Hematopoietic multipotent progenitor cell treated with erythropoietin and hydrocortisone succinate and interleukin-3 and kit ligand, for 8 days (in vitro differentiated cells): ENCODE measurements at places on chromosomes 2 and 18.

DNA sequence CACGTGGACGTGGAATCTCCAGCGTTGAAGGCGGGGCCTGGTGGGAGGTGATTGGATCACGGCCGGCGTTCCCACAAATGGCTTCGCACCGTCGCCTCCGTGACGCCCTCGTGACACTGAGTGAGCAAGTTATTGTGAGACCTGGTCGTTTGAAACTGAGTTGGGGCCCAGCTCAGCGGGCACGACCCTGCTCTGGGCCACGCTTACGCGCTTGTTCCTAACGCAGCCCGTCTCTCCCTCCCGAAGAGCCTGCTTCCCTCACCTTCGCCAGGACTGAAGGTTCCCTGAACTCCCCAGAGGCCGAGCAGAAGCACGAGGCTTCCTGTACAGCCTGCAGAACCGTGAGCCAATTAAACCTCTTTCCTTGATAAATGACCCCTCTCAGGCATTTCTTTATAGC lies 121.8 kb downstream of the RTP5 start:
- no peak for DNase-seq

- no peak for DNase-seq
Observed at GRCh38 chr2:236731767-236732580, 162.3 kb downstream of the ACKR3 start.

GRCh38 chr2:100215371-100215770 lies 73.0 kb upstream of the AFF3 start:
- no peak for DNase-seq

DNA sequence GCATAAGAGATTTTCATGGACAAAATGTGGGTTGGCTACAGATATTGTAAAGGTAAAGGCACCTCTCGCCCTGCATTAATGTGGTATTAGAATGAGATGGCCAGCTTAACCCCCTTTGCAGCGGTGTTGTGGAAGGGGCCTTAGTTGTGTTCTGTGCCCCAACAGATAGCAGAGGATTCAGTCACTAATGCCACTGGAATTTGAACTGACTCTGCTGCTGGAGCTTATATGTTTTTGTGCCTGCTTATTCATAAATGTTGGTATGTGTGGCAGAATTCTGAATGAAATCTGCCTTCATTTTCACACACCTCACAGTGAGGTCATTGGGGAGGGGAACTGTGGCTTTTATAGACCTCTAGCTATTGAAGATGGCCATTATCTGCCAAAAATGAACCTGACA lies 90.7 kb upstream of the ITGA6 start:
- no peak for DNase-seq

DNA sequence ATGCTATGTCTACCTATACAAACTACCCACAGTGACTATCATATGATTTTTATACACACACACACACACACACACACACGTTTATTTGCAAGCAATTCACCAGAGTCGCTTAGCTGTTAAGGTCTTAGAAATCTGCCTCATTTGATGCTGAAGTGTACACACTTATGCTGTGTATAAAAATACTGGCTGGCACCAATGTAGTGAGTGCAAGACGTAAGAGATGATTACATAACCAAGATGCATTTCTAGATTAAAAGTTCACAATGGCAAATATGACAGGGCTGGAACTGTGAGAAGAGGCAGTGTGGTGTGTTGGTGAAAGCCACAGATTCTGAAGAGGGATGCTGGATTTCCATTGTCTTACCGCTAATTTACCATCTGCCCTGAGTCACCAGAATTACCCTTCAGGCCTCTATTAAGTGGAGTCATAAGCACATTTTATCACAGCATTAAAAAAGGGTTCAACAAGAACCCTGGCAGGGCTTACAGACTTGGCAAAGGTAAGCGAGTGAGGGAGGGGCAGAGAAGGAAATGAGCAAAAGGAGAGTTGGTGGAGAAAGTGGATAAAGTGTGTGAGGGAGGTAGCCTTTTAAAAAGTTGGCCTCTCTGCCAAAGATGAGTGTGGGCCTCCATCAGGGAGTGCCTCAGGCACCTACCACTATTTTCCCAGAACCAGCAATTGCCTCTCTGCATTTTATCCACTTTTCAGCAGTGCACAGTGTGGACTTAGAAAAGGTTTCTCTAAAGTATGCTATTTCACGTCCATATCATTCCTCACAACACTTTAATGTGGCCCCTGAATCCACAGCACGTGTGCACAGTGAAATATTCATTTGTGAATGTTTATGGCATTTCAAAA lies 21.5 kb downstream of the MEIS1 start:
- no peak for DNase-seq

GRCh38 chr18:11948852-11949523 lies 32.3 kb upstream of the IMPA2 start:
- no peak for DNase-seq

DNA sequence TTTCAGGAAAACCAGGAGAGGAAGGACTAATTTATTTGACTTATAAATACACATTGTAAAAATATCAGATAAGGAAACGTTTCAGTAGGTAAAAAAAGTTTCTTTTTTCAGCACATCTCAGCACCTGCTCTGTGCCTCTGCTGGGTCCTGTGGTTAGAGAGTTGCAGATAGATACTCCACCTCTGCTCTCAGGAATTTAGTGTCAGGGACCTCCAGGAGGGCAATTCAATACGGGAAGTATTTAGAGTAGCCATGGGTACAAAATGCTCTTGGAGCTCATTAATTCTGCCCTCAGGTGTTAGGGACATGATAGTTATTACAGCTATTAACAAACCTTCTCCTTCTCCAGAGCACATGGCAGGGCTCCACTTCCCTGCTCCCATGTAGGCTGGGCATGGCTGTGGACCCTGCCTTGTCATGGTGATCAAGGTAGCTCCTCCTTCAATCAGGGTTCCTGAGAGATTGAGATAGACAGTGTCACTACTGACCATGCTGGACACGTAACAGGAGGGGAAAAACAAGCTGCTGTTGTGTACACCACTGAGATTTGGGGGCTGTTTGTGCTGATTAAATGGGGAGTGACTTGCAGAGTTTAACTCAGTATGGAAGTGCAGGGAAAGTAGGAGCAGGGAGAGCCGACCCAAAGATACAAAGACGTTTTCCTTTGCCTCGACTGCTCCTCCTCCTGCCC lies 185.6 kb upstream of the COPS8 start:
- no peak for DNase-seq

DNA sequence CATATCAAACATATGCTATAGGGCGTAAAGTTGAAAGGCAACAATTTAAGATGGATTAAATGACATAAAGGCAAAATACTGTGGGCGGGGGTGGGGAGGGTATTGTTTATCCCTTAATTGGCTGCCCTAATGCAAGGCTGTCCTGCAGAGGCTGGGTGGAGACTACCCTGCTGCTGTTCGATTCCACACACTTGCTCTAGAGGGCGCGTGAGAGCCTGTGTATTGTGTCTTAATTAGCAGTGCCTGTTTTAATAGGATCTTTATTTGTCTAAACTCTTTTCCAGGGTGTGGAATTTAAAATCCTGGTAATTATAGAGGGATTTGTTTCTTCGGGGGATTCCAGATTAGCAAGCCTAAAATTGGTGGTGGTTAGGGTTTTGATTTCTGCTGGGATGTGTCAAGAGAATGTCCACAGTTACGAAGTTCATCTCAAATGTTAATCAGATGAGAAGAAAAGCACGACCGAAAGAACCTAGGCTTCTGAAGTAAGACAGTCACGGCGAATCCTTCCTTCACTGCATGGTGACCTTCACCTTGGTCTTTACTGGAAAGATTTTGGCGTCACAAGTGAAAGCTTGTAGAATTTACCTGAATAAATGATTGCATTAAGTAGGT lies 103.5 kb upstream of the MAP3K20 start:
- peak; percentile 59 for DNase-seq

DNA sequence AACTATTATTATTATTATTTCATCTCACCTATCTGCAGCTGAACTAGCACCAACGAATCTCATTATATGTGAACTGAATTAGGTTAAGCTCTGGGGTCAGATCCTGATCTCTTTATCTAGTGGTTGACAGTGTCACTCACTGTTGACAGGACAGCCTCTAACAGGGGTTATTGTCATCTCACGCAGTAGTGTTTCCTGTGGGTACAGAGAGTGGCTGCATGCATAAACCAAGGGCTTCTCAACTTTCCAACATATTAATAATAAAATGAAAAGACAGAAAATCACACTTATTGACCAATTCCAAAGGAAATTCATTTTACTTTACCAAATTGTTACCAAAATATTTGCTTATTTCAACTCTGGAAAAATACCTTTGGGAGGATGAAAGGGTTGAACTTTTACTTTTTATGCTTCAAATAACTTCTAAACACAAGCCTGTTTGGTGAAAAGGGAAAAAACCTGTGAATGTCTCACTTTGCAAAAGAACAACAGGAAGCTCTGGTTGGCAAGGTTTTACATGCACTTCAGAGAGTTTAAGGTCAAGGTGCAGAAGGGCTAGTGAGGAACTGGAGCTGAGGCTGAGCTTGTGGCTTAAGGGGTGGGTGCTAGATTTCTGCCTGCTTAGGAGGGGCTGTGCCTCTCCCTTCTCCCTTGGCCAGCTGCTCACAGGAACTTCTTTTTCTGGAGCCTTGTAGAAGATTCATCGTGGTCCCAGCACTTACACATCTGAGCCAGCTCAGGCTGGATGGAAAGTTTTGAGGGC lies 72.6 kb downstream of the CTAGE1 start:
- DNase-seq, result no peak

GRCh38 chr18:5759194-5759593 lies 136.1 kb downstream of the TMEM200C start:
- DNase-seq, result no peak

DNA sequence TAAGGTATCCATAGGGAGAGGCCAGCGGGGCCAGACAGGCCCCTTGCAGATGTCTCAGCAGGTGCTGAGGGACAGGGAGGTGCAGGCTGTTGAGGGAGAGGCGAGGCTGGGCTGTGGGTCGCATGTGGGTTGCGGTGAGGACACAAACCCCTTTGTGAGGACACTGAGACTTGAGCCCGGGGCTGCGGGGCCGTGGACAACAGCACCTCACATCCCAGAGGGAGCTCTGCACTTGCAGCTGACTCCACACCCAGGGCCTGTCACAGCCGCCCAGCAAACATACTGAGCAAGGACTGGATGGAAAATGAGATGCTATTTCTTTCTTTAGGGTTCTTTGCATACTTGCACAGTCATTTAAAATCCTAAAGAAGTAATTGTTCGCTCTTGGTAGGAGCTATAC lies 95.3 kb upstream of the NFATC1 start:
- no peak for DNase-seq

GRCh38 chr2:238882082-238882755 lies 34.3 kb downstream of the TWIST2 start:
- no peak for DNase-seq

DNA sequence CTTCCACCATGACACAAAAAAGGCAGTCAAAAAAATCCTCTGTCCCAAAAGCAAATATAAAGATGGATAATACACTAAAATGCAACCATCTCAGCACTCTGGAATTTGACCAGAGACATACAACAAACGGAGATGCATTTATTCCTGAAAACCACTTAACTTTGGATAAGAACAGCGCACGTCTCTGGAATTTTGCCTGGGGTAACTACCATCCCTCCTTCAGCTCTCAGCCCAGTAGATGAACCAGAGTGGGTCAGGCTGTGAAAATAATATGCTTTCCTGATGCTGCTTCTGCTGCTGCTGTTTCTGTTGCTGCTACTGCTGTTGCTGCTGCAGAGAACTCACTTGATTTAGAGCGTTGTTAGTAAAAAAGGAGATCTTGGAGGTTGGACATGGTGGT lies 133.8 kb upstream of the ACVR2A start:
- no peak for DNase-seq

- DNase-seq, result no peak
Observed at GRCh38 chr2:69731147-69731970, 10.6 kb upstream of the ANXA4 start.

- DNase-seq, result no peak
Observed at GRCh38 chr18:41593171-41593675, 361.8 kb upstream of the PIK3C3 start.

DNA sequence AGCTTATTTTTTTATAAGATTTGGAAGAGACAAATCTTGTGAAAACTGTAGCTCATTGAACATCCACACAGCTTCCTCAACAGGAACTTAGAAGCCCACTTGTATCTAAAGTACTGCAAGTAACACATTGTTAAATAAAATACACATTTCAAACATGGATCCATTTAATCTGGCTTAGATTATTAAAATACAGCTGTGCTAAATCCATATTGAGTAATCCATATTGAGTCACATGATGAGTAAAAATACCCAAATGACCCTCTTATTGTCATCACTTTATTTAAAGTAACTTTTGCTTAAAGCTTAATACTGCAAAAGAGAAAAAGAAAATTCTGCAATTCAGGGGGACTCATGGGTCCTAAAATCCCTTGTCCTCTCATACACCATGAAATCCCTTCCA lies 133.3 kb downstream of the OSR1 start:
- no peak for DNase-seq

DNA sequence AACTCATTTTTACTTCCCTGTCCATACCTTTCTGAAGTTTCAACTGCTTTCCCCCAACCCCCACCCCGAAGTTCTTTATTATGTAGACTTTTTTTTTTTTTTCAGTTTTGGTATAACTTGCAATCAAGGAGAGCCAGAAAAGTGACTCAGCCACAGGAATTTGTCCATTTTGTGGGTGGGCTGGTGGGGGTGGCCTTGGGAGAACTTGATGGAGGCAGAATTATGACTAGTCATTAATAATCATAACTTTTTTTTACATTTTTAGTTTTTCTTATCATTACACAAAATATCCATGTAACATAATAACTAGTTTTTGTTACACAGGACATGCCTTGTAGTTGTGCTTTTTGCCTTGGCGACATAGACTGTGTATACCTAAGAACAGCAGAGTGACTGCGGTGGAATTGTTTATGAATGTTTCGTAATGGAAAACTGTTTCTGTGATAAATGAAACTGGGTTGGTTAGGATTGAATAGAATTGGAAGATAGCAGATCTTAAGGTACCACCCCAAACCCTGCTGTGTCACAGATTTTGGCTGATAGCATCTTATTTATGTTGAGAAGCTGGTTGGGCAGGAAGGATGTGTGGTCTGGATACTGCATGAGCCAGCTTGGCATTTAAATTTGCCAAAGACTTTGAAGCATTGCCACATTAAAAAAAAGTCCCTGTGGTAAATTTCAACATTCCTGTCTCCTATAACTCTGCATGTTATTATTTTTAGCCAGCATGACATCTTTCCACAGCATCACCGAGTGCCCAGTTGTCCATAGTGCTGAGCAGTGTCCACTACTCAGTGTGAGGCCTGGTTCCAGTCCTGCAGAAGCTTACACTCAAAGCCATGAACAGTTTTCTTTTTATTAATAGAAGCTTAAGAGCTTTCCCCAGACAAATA lies 30.7 kb downstream of the LYPD6B start:
- DNase-seq, result peak; percentile 18

DNA sequence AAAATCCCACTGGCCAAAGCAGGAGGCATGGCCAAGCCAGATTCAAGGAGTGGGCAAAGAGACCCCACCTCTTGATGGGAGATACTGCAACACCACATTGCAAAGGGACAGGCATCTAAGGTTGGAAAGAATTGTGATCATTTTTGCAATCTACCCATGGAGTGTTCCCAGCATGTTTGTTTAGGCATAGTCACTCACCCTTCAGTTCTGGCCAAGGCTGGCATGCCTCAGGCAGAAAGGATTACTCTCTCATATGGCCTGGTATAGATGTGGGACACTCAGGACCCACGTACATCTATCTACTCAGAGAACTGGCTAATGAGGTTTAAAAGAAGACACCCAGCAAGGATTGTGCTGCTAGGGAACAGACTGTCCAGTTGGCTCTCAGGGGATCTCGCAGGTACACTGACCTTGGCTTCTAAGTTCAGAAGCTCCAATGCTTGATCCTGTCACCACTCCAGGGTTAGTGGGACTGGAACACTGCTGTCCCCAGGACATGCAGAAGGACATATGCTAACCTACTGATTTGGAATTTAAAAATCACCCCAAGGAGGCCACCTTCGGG lies 183.7 kb downstream of the KLHL29 start:
- no peak for DNase-seq
